ENCODE measurements at places on chromosomes 3 and 15.

DNA sequence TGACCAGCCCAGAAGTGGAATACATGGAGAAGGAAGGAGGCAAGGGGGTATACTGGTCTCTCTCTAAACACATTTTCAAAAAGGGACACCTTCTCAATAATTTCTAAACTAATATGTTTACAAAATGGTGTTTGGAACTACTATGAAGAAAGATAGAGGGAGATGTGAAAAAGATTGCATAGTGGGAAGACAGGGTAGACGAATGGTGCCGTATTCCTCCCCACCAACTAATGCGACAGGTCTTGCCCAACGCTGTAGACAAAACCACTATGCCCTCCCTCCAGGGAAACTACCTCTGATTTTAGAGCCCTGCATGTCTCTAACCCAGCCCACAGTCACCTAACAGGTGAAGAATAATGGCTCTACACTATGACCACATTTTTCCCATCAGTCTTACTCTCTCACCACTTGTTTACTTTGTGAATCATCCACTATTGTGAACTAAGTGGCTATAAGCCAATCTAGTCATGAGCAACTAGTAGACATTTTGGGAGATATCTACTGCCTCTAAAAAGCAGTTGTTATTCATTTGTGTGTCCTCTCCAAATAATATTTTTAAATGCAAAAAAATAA lies 108.2 kb upstream of the UBE2E2 start:
- DNase-seq, result peak; percentile 17

DNA sequence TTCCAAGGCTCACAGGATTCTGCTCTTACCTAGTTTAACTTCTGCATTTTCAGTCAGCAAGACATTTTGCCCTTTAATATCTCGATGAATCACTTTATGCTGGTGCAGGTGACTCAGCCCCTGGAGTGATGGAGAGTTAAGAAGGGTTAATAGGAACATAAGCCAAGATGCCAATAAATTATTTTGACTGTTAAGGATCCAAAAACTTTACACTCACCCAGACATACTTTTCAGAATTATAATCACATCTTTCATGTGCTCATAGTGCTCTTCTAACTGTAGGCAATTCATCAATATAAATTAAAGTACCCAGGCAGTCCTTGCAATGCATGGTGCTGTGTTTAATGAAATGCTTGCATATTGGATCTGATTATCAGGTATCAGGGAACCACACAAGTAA lies 164.1 kb upstream of the SLC2A2 start:
- no peak for DNase-seq

DNA sequence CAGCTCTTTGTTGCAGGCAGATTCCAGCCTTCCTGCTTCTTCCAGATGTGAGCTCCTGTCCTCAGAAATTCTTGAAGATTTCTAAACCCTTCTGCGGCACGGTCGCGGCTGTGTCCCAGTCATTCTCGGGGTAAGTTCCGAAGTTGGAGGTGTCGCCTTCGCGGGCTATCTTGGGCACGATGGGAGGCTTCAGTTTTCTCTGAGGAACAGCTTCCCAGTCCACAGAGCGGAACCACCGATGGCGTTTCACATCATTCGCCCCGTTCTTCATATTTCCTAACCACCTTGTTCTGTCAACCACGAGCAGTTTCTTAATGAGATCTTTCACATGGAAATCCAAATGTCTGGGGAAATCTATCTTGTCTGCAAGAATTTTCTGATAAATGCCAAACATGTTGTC lies 24.7 kb upstream of the CERS3 start:
- no peak for DNase-seq

GRCh38 chr3:14413381-14414071 lies 11.1 kb downstream of the SLC6A6 start:
- DNase-seq, result no peak

- DNase-seq, result no peak
Measured at GRCh38 chr15:39300451-39301153, 280.3 kb upstream of the THBS1 start.

- no peak for DNase-seq
Measured at GRCh38 chr3:42631620-42632019, 21.9 kb upstream of the ZBTB47 start.

DNA sequence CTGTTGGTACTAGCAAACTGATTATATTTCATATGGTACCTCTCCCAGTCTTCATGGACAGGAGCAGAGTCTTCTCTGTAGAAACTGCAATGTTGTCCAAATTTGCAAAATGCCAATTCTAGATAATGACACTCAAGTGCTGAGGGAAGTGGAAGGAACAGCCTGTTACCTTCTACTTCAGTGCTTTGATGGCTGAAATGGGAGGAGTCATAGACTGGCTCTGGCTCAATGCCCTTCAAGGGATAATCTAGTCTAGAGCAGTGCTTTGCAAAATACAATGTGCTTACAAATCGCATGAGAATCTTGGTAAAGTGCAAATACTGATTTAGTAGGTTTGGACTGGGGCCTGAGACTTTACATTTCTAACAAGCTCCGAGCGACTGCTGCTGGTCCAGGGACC lies 51.7 kb upstream of the ACP3 start:
- no peak for DNase-seq

GRCh38 chr3:15630646-15631350 lies 29.3 kb downstream of the BTD start:
- DNase-seq, result peak; percentile 41

- DNase-seq, result no peak
Measured at GRCh38 chr15:27084844-27085243, 113.9 kb downstream of the GABRG3 start.

- no peak for DNase-seq
Measured at GRCh38 chr3:153192327-153192726, 30.3 kb downstream of the RAP2B start.

DNA sequence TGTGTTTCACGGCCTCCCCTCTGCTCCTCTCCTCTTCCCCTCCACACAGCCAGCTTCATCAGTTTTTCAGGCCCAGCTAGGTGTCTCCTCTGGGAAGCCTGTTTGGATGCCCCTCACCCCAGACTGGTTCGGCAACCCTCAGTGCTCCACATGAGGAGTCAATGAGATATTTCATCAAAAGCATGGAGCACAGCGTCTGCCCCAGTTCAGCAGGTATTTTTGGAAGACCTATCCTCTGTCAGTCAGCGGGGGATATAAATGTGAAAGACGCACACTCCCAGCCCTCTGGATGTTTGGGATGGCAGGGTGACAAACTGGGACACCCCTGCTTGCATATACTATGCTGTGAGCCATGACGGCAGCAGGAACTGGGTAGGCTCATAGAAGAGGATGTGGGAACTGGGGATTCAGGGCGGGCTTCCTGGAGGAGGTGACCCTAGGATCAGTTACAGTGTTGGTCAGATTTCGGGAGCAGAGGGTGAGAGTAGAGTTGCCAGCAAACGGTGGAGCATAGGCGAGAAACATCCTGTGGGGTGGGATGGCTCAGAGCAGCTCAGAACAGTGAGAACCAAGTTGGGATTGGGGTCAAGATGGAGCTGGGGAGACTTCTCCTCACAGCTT lies 42.9 kb downstream of the PXYLP1 start:
- no peak for DNase-seq

DNA sequence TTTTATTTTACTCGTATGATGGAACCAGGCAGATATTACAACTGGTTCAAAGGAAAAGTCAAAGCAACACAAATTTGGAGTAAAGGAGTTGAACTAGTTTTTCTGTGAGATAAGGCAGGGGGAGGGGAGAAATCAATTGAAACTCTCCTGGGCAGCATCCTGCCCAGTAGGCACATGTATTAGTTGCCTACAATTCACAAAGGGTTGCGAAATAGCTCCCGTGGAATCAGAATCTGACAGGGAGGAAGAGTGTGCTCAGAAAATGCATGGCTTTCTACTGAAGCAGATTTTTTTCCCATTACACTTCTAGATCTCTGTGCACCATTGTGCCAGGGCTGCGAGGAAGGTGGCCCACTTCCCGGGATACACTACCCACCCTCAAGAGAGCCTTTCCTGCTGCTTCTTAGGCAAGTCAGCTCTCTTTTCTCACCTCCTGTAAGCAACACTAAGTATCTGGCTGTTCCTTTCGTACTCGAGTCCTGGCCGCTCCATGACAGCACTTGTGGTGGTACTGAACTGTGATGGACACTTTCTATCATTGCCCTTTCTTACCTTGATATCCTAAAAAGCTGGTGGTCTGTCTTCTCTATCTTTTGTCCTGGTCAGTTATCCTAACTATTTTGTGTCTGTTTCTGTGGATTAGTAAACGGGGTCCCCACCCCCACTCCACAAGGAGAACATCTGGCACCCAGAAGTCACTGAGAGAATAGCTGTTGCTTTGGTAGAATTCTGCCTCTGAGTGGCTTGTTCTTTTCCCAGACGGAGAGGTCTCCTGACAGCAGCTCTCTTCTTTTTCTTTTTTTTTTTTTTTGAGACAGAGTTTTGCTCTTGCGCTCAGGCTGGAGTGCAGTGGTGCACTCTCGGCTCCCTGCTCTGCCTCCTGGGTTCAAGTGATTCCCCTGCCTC lies 74.8 kb downstream of the RPL39L start:
- peak; percentile 40 for DNase-seq

DNA sequence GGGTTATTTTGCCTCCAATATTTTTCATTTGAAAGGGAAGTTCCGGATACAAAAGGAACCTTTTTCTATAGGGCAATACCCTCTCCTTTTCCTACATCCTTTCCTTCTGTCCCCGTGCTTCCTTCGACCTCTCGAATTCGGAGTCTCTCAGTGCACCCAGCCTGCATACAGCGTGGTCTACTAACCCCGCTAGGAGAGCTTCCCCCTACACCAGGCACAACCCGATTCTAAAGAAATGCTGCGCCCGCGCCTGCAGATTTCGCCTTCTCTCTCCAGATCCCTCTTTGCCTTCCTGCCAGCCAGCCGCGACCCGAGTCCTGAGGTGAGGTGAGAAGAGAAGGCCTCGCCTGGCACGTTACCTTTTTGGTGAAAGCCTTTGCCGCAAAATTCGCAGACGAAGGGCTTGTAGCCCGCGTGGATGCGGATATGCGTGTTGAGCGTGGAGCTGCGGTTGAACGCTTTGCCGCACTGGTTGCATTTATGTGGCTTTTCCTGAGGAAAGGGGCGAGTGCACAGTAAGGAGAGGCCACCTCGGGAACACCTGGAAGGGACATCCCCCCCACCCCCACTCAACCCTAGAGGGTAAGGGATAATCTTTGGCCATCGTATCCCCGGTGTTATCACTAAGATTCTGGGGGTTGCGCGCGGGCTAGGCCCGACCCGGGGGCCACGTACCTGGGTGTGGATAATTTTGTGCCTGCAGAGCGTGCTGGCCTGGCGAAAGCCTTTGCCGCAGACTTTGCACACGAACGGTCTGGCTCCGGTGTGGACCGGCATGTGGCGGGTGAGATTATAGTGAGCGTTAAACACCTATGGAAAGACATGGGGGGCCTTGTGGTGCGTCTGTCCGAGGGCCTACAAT lies 2.3 kb downstream of the FEZF2 start:
- DNase-seq, result no peak

DNA sequence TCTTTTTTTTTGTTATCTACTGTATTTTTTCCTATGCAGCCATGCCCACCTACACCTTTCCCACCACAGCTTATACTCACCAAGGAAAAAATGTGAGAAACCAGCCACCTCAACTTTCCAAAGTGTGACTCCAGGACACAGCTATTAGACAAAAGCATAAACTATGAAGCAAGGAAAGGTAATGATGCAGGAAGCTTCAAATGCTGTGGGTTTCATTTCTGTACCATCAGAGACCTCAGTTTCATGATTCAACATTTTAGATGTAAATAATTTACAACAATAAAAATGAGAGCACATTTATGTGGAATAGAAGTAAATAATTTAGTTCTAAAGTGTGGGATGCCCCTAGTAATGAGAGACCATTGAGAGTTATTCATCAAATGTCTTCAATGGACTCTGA lies 115.1 kb downstream of the CDIN1 start:
- DNase-seq, result no peak

GRCh38 chr3:177005718-177006405 lies 191.4 kb downstream of the TBL1XR1 start:
- DNase-seq, result no peak

- DNase-seq, result no peak
Measured at GRCh38 chr15:57082054-57082728, 163.7 kb downstream of the TCF12 start.

DNA sequence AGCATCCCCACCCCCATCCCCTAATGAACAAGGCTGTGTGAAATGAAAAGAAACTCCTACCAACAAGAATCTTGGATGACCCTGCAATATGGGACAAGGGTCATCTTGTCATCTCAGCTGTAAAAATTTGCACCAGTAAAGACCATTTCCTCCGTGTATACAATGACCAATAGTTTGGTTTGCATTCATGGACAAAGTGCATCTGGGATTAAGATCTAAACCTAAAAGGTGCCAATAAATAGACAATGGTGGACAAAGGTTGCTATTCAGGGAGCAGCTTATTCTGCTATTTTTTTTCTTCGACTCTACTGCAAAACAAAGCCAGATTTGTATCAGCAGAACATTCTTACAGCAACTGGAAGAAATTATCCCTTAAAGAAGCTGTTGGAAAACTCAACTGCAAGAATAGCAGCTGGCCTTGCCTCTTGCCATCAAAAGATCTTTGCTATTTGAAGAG lies 8.0 kb downstream of the MGLL start:
- DNase-seq, result peak; percentile 30

DNA sequence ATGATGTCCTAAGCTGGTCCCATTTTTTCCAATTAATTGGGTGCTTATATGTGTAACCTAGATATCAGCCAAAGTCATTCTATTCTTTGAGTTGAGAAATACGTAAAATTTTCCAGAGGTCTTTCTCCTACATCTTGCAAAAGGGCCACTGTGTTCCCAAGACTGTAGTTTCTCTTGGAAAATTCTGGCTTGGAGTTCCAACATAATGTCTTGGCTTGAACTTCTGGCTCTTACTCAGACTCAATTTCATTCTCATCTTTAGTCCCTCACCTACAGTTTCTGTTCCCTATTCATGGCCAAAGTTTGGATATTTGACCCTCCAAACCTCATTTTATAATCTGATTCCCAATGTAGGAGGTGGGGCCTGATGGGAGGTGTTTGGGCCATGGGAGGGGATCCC lies 201.4 kb upstream of the ARHGEF26 start:
- no peak for DNase-seq
